Suppressor macrophage treated with lipopolysaccharide for 1 hour (primary cell): ENCODE measurements at places on chromosomes 12 and 14.

- no peak for DNase-seq
These were observed 13.9 kb downstream of the ACVRL1 start for GRCh38 chr12:51921017-51921725.

DNA sequence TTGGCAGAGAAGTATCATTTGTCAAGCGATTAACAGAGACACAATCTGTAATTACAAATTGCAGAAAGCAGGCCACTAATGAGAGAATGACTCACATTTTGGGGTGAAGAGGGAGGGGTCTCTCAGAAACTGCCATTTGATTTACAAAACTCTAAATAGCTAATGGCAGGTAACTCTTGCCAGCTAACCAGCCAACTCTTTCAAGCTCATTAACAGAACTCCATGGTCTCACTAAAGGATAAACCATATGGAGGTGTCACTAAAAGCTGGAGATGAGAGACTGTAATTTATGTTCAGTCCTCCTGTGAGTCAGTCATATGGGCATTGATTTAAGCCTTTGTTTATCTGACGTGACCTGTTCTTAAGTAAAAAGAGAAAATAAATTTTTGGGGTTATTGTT lies 336.4 kb downstream of the FOXG1 start:
- no peak for DNase-seq

DNA sequence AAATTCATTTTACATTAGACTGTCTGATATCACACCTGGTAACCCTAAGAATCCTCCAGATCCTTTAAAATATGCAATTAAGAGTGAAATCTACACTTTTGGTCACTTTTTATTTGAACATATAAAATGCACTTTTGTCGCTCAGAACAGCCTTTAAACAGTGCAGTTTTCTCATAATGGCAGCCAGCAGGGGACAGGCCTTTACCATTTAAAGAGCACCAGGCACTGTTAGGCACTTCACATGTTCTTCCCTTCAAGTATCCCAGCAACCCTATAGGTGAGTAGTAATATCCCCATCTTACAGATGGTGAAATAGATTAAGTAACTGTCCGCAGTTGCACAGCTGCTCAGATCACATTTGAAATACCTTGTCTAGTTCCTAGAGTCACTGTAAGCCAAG lies 11.3 kb upstream of the SAMD4A start:
- DNase-seq = no peak

DNA sequence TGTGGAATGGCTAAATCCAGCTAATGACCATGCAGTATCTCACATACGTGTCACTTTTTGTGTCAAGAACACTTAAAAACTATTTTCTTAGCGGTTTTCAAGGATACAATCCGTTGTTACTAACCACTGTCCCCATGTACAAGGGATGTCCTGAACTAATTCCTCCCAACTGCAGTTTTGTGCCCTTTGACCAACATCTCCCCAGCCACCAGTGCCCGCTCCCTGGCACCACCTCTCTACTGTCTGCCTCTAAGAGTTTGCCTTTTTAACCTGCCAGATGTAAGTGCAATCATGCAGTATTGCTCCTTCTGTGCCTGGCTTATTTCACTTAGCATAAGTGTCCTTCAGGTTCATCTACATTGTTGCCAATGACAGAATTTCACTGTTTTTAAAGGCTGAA lies 315.7 kb downstream of the TMEM121 start:
- DNase-seq = no peak

DNA sequence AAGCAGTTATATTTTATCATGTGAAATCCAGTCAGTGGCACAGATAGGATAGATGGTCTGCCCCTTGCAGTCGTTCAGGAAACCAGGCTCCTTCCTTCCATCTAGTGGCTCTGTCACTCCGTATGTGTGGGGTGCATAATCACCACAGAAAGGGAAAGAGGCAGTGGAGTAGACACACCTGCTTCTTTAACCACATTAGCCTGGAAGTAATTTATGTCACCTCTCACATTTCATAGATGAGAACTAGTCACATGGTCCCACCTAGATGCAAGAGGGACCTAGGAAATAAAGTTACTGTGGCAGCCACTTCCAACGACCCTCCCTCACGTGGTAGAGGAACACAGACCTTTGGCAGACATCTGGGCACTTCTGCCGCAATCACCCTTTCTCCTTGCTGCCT lies 14.2 kb upstream of the RNU6-8 start:
- no peak for DNase-seq

- no peak for DNase-seq
These were observed 24.3 kb downstream of the ANG start for GRCh38 chr14:20712904-20713303.

GRCh38 chr12:44021471-44021971 lies 185.6 kb downstream of the TMEM117 start:
- no peak for DNase-seq
